ENCODE measurements at places on chromosomes 1 and 21.

DNA sequence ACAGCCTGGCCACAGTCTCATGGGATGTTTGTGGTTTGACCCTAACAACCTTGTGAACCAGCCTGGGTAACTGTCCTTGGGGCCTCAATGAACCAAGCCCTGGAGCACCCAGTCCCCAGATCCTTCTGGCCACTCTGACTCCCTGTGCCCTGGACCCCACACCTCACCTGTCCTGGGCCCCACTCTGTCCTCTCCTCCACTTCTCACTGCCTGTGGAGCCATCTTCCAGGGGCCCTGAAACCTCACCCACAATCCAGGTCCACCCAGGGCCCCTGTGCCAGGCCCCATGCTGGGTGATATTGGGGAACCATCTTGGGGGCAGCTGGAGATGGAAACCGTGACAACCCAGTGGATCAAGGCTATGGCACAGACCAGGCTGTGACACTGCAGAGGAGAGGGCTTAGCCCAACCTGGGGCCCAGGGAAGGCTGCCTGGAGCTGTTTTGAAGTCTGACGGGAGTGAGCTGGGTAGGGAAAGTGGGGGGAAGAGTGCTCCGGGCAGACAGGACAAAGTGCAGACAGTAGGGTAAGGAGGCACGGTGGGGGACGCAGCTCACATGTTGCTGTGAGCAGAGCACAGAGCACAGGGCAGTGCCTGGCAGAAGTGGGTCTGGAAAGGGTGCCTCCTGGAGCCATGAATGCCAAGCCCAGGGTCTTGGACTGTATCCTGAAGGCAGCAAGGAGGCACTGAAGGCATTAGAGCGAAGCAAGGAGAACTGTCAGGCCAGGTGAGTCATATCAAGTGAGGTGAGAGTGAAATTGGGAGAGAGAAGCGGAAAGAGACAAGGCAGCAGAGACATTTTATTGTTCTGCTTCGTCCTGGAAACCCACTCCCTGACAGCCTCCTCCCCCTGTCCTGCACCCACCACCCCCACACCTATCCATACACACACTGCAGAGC is 12.1 kb upstream of the LRP8 start:
- DNase-seq = no peak

GRCh38 chr1:78577257-78578100 is 42.8 kb upstream of the IFI44L start:
- DNase-seq = no peak

DNA sequence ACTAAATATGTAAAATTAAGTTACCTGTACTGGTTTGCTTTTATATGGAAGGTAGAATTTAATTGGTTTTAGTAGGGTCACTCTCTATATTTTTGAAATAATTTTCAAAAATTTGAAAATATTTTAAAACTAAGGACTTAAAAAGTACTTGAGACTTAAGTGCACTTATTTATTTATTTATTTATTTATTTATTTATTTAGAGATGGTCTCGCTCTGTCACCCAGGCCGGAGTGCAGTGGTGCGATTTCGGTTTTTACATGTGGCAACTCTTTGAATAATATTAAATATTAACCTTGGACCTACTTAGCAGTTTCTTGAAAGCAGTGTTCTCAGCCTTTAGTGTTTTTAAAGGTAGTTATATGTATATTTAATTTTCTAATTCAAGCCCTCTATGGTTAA is 36.4 kb downstream of the TMED5 start:
- no peak for DNase-seq

GRCh38 chr1:205199931-205200299 is 11.6 kb downstream of the DSTYK start:
- peak; percentile 17 for DNase-seq

GRCh38 chr1:224622831-224623230 is 6.7 kb downstream of the CNIH3 start:
- DNase-seq = no peak

GRCh38 chr1:56286956-56287355 is 292.4 kb downstream of the PLPP3 start:
- no peak for DNase-seq

GRCh38 chr1:53987880-53988279 is 30.1 kb downstream of the LDLRAD1 start:
- no peak for DNase-seq

GRCh38 chr1:160431006-160431405 is 30.6 kb downstream of the VANGL2 start:
- no peak for DNase-seq

GRCh38 chr1:198128533-198128932 is 28.3 kb upstream of the NEK7 start:
- DNase-seq = no peak

DNA sequence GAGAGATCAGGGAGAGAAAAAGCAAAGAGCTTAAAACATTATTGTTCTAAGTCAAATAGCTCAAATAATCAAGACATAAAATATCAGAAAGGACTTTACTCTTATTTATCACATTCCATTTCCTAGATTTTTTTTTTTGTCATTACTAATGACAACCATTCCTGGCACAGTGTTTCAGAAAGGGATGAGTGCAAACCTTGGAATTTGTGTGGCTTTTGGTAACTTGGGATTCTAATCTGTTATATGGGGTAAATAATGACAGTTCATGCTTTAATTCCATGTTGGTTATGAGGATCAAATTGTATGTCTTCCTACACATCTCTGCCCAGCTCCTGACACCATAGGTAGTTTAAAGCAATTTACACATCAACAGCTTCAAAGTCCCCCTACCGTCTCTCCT is 358.4 kb upstream of the ADGRL4 start:
- no peak for DNase-seq

DNA sequence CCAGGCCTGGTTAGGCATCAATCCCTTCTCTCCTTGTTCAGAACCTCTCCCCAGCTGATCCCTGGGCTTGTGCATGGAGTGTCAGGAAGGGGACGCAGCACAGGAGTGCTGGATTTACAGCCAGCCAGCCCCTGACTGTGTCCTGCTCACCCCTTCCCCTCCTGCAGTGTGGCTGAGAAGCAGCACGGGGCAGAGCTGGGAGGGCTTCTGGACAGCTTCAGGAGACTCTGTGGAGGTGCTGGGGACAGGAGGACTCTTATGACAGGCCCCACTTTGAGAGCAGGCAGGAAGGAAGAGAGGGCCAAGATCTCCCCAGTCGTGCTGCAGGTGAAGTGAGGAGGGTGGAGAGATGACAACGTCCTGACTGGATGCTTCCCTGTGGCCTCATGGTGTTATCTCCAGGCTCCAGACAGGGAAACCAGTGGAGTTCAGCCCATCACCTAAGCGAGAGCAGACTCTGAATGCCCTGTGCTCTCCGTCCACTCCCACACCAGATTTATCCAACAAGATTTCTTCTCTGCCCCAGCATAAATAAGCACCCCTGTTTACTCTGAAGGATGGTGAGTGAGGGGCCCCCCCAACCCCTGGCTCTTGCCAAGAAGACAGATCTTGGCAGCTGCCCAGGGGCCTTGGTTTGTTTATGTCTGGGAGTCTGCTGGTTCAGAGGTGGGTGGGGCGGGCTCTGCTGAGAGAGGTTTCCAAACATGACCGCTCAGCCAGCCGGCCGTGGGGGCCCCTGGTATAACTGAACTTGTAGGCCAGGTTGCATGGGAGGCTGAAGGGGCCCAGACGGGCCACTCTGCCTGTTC is 21.3 kb downstream of the TMCC2 start:
- DNase-seq = no peak

- DNase-seq = no peak
Observed at GRCh38 chr21:18970416-18970815, 566.8 kb upstream of the TMPRSS15 start.

- DNase-seq = no peak
Observed at GRCh38 chr1:3671371-3672180, 19.3 kb downstream of the TP73 start.

DNA sequence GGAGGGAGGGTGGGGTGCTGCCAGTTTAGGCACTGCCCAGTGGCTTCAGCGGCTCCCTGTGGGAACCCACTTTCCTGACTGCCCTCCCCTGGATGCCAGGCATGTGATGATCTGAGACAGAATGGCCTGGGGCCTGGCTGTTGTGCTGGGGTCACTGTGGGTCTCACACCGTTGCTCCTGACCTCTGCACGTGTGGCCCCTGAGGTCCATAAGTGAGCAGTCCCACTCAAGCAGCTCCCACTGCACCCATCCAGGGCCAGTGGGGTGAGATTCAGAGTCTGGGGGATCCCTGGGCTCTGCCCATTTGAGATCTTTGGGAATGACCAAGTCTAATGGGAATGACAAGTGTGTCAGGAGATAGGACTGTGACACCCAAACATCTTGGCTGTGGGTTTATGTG is 18.0 kb downstream of the PODN start:
- DNase-seq = no peak

DNA sequence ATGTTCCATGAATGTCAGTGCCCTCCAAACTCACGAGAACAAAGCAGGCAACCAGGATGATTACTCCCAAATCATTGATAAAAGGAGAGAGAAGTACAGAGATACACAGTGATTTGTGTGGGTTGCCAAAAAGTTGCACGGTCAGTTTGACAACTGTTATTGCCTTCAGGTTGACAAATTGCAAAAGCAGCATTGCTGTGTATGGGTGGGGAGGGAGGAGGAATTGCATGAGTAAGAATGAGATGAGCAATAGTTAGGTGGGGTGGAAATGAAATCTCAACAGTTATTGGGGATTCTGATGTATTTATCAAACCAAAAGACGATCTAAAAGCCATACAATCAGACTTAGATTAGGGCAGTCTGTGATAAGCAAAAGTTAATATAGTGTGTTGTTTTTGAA is 93.7 kb downstream of the NTMT2 start:
- no peak for DNase-seq

- DNase-seq = no peak
Observed at GRCh38 chr1:36377791-36378492, 7.8 kb downstream of the STK40 start.

DNA sequence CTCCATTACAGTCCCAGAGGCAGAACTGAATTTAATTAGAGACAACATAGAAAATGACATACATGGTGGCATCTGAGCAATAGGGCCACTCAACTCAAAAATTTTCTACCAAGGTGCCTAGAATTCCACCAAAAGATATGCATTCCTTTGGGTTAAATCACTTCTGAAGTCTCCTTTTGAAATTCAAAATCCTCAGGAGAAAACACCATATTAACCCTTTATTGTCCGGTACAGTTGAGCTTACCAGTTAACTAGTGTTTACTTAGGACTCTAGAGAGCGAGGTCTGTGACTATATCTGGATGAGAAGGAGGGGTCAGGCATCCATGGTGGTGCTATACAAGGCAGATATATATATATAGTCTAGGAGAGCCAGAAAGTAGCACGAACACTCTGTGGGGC is 355.6 kb upstream of the CAMK1G start:
- no peak for DNase-seq

GRCh38 chr1:235892734-235893413 is 26.2 kb upstream of the LYST start:
- DNase-seq = no peak

DNA sequence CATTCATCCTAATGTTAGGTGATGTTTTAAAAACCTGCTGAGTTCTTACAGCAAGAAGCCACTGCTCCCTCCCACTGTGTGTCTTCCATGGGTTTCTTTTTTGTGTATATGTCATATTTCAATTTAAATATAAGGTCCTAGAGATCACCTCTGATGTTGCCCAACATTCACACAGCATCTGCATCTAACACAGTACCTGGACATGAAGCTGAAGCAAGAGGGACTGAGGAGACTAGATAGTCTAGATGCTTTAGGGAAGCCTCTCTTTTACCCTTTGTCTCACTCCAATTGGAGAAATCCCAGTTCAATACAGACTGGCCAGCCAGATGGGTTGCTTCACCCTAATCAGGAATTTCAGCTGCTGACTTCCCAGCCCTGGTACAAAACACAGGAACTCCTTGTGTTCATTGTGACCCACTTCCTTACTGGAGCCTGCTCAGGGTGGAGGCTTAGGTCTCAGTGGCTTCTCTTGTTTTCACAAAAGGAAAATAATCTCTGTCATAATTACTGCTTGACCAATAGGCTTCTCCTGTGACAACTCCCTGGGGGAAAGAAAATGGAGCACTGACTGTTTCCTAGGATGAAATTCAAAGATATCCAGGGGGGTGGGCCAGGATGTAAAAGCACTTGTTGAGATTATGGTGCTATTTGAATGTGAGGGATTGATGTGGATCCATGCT is 17.3 kb downstream of the BTG2 start:
- no peak for DNase-seq

DNA sequence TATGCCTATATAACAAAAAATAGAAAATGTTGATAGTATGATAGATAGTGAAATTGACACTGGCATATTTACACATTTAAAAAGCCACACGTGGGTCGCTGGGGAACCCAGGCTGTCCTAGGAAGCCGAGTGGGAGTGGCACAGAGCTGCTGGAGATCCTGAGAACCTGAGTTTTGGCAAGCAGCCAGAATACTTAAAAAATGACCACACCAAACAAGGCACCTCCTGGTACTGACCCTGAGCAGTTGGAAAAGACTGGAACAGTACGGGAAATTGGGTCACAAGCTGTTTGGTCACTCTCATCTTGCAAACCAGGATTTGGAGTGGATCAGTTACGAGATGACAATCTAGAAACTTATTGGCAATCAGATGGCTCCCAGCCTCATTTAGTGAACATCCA is 111.5 kb downstream of the ZFYVE9 start:
- no peak for DNase-seq

DNA sequence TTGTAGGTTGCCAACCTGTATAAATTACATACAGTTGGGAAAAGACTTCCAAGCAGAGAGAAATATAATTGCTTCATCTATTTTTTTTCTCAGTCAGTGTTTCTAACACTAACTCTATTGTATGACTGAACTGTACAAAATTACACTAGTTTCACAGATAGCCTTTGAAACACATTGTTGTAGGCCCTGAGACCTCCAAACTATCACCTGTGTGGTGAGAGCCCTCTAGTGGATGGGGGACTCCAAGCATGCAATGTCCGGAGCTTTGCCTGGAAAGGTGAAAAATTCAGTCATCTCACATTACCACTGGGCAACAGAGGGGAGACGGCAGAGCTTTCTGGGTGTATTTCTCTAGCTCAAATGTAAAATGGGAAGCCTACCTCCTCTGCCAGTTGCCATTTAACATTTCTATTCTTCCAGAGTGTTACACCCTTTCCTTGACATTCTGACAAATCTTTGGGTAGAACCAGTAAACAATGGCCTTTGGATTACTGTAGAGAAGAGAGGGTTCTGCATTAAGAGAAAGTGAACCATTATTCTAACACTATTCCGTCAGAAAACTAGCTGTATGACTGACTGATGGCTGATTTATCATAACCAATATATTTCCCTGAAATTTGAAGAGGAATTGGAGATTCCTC is 212.2 kb downstream of the LYPLAL1 start:
- peak; percentile 3 for DNase-seq

- no peak for DNase-seq
Observed at GRCh38 chr1:53572065-53572814, 113.0 kb downstream of the DMRTB1 start.
